ENCODE measurements at places on chromosomes 4 and X. TPM values are rescaled to one million over a fixed set of nuclear protein-coding genes. Genes with fewer than 3 reads are reported as not detected.

DNA sequence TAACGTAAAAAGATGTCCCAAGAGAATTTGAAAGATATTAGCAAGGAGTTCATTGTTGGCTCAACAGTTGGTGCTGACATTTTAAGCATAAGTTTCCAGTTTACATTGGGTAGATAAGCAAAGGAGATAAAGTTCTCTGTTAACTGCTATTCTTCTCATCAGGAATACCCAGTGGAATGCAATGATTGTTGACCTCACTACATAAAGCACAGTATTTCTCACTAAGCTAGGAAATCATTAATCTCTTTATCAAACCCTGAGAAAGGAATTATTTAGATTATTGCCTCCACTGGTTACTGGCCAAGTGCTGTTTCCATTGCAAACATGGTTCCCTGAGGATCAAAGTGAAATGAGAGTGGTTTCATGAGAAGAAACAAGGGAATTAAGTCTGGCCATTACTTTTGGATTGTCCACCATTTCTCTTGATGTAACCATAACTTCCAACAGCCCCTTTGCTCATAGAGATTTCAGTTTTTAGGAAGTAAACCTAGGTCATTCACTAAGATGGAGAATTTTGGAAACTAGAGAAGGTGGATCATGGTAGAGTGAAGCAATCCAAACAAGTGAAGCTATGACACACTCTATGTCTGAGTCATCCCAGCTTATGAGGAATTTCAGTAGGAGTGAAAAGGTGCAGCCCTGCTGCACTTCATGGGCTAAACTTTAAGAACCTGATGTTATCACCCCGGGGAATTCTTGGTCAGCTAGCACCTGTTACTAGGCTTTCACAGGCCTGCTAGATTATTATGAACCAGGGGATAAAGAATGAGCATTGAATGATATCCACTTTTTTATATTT, 163.4 kb downstream of the AREG start:
- DNase-seq, result no peak

DNA sequence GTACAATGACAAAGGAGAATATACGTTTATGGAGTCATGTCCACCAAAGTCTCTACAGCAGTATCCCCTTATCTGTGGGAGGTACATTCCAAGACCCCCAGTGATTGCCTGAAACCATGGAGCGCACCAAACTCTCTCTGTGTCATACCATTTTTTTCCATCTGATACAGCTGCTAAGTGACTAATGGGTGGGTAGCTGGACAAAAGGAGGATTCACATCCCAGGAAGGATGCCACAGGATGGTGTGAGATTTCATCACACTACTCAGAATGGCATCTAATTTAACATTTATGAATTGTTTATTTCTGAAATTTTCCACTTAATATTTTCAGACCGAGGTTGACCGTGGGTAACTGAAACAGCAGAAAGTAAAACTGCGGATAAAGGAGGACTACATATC, 49.8 kb upstream of the AGA start:
- no peak for DNase-seq

LARP7 gene
- 42.5 TPM for total RNA-seq

DNA sequence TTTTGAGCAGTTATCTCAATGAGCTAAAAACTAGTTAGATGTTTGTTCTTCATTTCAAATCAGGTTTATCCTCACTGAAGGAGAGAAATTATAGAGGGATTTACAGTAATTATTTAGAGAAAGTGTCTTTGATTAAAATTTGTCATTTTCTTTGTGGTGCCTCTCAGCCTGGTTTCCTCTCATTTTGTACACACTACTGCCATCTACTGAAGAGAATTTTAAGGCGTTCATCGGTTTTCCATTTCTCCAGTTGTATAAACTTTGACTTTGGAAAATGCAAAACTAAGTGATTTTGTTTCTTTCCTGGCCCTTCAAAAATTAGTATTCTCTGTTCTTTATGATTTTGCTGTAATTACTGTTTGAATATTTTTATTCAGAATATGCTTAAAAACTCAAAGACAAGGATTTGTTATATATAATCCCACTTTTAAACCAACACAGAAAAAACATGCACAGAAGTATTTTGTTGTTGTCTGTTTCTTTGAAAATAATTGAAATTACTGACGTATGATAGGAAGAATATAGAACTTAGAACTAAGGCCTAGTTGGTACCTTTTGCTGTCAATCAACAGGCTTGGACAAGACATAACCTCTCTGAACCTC, 34.4 kb upstream of the ANXA3 start:
- DNase-seq, result peak; percentile 30

- no peak for DNase-seq
These were observed 534.4 kb upstream of the PCDH10 start for GRCh38 chr4:132614682-132615081.

GRCh38 chrX:148522006-148522405, 21.6 kb downstream of the AFF2 start:
- DNase-seq, result no peak

GRCh38 chrX:97290199-97290598, 406.5 kb downstream of the RPA4 start:
- no peak for DNase-seq

ENPEP gene
- total RNA-seq, result 12.7 TPM

DNA sequence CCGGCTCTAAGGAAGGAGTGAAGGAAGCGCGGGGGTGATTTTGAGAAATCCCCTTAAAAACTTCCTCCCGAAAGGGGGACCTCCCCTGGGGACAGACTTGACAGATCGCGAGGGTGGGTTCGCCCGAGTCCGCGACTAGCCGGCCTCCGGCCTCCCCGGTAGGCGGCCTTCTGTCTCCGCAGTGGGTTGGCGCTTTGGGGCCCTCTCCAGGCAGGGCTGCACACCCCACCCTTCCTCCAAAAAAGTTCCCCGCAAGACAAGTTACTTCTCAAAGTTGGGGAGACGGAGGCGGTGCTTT, 24.8 kb downstream of the HOPX start:
- DNase-seq, result peak; percentile 32

MAGEB2 gene
- not detected for total RNA-seq

- DNase-seq, result no peak
These were observed 80.2 kb upstream of the BMP2K start for GRCh38 chr4:78695910-78696309.

Data from SJSA1 (cell line).